ELR (cell line): ENCODE measurements at places on chromosomes 7 and 10.

DNA sequence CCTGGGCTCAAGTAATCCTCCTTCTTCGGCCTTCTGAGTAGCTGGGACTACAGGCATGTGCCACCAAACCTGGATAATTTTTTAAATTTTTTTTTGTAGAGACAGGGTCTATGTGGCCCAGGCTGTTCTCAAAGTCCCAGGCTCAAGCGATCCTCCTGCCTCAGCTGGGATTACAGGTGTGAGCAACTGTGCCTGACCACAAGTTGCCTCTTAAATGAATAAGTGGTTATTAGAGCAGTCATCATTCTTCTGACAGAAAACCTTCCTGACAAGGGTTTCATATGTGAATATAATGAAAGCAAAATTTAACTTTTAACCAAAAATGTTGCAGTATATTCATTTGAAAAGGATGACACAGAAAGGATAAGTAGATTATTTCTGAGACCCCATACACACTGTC is 532.5 kb downstream of the GRM8 start:
- no peak for DNase-seq

DNA sequence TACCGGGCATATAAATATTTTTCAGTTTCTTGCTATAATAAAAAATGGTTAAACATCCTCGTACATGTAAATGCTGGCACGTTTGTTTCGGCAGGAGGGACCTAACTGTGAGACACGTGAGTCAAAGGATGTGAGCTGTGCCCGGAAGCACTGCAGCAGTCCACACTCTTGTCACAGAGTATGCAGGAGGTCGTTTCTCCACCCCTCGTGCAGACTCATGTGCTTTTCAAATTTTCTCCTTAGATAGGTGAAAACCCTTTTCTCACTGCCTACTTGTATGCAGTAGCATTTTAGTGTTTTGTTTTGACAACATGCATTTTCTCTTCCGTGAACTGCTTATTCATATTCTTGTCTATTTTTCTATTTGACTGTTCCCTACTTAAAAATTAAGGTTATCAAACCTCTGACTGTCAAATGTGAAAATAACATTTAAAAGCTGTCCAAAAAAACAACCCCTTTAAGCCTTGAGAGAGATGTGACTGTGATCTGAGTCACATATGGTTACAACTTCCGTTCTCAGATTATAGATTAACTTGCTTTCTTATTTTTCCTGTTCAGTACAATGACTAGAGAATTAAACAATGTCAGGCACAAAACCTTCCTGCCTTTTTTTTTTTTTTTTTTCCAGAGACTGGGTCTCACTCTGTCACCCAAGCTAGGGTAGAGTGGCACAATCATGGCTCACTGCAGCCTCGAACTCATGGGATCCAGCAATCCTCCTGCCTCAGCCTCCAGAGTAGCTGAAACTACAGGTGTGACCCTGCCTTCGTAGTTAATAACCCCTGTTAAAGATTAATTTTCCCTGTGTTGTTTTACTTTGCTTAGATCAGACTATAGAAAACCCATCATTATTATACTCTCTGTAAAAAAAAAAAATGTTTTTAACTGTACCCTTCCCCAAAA is 45.1 kb downstream of the DPY19L1 start:
- peak; percentile 93 for DNase-seq

DNA sequence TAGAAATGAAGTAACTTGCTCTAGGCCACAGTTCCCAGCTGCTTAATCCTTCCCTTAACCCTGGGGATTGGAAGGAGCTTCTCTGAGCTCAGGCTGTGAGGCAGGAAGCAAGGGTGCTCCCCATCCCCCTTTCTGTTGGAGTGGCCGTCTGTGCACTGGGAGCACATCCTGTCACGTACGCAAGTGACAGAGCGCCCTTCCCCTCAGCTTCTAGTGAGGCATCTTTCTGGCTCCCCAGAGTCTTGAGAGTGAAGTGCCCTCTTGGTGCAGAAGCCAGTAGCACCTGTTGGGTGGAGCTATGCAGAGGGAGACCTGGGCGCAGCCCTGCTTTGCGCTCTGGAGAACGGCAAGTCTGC is 47.8 kb downstream of the SHH start:
- no peak for DNase-seq

- DNase-seq, result no peak
Observed at GRCh38 chr7:42241424-42241823, 4.4 kb upstream of the GLI3 start.

DNA sequence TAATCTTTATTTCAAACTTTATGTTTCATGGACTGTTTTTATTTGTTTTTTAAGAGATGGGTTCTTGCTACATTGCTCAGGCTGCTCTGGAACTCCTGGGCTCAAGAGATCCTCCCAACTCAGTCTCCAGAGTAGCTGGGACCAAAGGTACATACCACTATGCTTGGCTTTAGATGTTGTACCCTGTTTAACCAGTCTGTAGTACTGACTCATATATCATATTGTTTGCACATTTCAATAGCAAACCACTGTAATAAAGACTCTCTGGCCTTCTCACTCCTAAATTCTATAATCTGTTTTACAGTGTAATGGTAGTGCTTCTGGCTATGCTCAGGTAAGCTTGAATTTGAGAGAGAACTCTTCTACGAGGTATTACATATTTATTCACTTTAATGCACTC is 413.6 kb upstream of the PCDH15 start:
- no peak for DNase-seq
